Caco-2 (cell line): ENCODE measurements at places on chromosomes 4 and X.
A peak's percentile ranks its signal among the peaks of the same experiment; 100 is the strongest.

DNA sequence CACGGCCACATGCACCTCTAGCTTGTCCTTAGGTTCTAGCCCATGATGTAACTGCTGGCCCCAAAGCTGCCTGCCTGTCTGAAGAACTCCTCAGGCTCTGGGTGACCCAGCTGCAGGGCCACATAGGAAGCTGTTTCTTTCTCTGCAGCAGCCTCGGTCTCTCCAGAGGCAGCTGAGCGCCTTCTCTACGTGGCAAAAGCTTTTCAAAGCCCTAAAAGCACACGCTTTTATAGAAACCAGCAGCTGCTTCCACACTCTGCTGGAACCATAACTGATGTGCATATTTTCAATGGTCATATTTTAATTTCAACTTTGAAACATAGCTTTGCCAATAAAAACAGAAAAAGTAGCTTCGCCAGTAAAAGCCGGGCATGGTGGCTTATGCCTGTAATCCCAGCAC lies 37.4 kb downstream of the FAM53A start:
- no peak for DNase-seq

- DNase-seq: no peak
These were observed 23.5 kb upstream of the SLC34A2 start for GRCh38 chr4:25632135-25632534.

- no peak for DNase-seq
These were observed 415.2 kb upstream of the NR3C2 start for GRCh38 chr4:148857239-148857972.

DNA sequence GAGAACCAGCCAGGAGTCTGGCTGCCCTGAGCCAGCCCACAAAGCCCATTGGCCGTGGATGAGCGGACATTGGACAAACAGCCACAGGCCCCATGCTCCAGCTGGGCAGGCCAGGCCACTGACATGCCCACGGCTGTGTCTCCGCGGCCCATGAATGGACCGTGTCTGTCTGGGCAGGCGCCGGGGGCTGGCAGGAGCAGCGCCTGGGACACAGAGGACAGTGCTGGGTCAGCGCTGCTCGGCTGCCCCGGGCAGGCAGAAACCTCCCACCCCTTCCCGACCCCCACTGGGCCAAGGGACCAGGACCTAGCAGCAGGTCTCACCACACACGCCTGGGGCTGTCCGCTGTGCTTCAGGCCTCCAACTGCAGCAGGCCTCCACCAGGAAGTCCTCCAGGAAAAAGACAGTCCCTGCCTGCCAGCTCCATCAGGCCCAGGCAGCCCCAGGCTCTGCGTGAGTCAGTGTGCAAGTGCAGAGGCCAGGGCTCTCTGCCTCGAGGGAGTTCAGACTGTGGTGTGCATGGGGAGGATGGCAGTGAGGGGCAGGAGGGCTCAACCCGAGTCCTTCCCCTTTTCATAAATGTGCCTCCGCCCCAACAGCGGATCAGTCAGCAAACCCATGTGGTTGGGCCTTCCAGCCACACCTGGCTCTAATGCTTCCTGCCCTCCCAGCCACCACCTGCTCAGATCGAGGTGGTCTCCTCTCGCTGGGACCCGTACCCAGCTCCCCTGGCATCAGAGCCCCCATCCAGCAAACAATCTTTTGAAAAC lies 17.2 kb upstream of the FGFR3 start:
- DNase-seq: no peak

- DNase-seq: no peak
These were observed 85.5 kb downstream of the HMX1 start for GRCh38 chr4:8786166-8786565.

- DNase-seq: no peak
These were observed 42.4 kb upstream of the AGA start for GRCh38 chr4:177484613-177485021.

- no peak for DNase-seq
These were observed 96.0 kb downstream of the PRRG1 start for GRCh38 chrX:37445182-37445581.

DNA sequence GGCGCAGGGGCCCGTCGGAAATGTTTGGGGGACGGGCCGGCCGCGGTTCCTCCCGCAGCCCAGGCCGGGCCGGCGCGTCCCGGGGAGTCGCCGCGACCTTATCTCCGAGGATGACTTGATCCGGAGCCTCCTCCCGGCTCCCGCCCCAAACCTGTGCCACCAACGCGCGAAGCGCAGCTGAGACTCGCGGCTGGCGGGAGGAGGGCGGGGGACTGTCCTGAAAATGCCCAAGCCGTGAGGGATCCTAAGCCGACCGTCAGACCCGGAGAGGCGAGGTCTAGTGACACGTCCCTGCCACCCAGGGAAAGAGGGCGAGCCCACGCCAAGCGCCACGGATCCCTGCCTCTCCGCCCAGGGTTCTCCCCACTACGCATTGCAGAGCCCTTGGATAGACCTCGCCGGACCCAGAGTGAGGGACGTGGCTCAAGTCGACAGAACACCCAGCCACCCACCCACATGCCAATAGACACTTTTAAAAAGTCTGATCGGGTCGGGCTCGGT lies 26.9 kb downstream of the UTP14A start:
- DNase-seq: peak; percentile 38

GRCh38 chr4:102665527-102665926 lies 95.2 kb downstream of the MANBA start:
- DNase-seq: no peak
